ENCODE measurements at places on chromosomes 4 and X.

DNA sequence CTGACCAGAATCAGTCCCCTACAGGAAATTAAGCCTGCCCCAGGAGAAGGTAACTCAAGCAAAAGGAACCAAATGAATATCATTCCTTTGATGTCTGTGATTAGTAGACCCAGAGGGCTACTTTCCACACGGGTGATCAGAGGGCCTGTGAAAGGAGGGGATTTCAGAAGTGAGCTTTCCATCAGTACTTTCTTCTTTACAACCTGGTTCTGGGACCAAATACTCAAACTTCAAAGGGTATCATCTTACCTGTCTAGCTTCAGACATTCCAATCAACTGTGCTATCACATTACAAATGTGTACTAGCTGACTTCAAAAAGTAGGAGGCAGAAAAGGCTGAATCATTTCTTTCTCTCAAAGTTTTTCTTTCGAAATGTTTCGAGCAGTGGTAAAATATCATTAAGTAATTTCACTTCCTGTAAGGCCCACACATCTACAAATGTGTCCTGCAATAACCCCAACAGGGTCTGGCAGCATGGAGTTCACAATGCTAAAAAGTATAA, 23.9 kb downstream of the ACSL4 start:
- DNase-seq, result peak; percentile 50

GRCh38 chr4:17550549-17550948, 26.4 kb upstream of the LAP3 start:
- no peak for DNase-seq

DNA sequence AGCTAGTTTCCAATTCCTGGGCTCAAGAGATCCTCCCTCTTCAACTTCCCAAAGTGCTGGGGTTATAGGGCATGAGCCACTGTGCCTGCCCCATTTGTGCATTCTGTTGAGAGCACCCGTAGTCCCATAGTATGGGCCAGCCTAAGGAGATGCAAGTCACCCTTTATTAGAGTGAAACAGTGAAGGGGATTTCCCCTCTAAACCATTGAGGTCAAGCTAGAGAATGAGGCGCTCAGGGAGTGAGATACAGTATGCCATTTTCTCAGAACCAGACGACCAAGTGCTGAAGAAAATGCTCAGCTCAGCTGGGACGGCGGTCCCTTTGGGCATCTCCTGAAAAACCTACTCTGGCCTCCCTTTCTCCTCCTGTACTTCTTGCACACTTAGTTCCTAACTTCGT, 18.7 kb downstream of the RNF4 start:
- no peak for DNase-seq

GRCh38 chr4:151983854-151984253, 223.0 kb upstream of the GATB start:
- DNase-seq, result no peak

DNA sequence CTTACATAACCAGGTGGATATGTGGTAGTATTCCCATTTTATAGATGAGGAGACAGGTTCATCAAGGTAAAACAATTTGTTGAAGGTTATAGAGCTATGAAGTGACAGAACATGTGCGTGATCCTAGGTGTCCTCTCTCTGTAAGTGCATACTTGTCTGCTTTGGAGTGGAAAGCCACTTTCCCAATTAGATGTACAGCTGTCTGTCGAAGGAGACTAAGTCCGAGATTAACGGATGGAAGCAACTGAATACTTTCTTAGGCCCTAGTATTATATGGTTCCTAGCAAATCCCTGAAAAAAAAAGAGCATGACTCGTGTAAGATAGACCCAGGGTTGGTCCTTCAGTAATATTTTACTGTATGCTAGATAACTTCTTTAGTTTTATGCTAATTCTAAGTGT, 19.7 kb downstream of the TMEM131L start:
- DNase-seq, result peak; percentile 9

GRCh38 chrX:23820235-23820782, 37.3 kb downstream of the SAT1 start:
- DNase-seq, result peak; percentile 10

GRCh38 chr4:61517144-61517543, 317.0 kb downstream of the ADGRL3 start:
- no peak for DNase-seq

DNA sequence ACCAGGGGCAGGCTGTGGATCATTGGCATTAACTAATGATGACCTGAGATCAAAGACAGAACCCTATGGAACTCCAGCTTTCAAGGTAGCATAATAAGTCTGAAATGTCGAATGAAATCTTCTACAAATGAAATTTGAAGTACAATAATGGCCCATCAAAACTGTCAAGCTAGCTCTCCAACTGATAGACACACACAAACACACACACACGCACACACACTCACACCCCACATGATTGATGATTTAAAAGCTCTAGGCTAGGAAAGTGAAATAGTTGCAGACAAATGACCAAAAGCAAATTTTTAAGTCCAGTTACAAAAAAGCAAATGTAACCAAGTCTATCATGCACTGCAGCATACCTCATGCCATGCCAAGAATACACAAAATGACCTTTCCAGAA, 655.7 kb downstream of the C4orf33 start:
- DNase-seq, result no peak

GRCh38 chr4:13097971-13098370, 386.2 kb downstream of the RAB28 start:
- no peak for DNase-seq

GRCh38 chrX:7996414-7996813, 69.2 kb upstream of the PNPLA4 start:
- peak; percentile 18 for DNase-seq

- no peak for DNase-seq
Measured at GRCh38 chr4:76688619-76689144, 209.3 kb downstream of the SOWAHB start.

DNA sequence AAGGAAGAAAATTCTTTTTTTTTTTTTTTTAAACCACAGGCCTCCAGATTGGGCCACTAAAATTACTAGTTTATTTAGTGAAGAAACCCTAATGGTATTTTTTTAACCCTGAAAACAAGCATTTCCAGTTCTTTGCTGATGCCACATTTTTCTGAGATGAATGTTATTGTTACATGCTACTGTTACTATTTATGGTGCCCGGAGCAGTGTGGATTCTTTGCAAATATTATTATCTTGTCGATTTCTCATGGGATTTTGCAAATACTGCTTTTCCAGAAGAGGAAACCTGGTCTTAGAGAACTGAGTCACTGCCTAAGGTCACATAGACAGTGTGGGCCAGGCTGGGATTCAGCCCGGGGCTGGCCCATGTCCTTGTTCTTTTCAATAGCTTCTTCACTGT, 8.7 kb upstream of the ALAS2 start:
- DNase-seq, result peak; percentile 8

GRCh38 chr4:17385403-17385802, 126.5 kb downstream of the QDPR start:
- peak; percentile 63 for DNase-seq

DNA sequence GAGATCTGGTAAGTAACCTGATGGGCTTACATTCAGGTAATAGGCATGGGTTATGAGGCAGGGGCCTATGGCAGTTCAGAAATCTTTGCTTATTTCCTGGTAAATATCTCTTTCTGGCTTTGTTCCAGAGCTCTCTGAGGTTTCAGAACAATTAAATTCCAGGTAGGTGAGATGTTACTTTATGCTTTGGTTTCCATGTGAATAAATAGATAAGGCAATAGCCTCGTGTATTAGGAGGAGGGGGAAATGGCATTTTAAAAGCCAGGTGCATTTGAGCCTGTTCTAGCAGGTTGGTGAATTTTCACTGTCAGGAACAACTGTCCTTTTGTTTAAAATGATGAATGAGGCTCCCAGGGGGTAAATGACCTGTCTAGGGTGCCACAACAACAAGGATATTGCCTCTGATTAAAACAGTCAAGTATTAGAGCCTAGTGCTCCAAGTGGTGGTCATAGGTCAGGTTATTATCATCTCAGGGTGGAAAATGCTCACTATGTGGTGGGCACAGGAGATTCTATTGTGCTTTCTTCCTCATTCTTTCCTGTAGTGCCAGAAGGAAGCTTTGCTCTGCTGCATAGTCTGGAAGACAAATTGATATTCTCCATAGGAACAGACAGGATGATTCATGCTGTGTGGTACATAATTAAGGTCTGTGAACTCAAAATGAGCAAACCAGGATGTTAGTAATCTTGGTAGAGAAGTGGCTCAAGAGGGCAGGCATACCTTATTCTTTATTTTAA, 296.2 kb downstream of the INPP4B start:
- peak; percentile 79 for DNase-seq

GRCh38 chr4:169054879-169055278, 44.8 kb upstream of the CBR4 start:
- DNase-seq, result no peak

DNA sequence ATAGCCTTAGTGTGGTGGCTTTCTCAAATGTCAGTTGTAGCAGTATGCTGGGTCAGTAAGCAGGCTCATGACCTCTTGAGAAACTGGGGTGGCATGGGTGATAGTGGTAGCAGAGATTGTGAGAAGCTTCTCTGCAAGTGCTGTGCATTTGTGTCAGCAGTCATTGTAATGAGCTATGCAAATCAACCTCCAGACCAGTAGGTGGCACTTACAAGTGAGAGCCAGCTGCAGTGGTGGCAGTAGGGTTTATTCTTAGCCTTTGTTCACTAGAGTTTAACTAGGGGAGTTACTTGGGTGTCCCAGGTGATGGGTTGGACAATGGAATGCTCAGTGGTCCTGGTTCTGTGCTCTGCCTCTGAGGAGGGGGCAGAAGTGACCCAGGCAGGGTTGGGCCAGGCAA, 818.7 kb downstream of the PCDH7 start:
- DNase-seq, result no peak

GRCh38 chr4:39528061-39528465, 824 bp upstream of the UGDH start:
- peak; percentile 92 for DNase-seq

GRCh38 chr4:122700178-122700725, 32.3 kb upstream of the BBS12 start:
- DNase-seq, result peak; percentile 26

GRCh38 chr4:51880016-51880915, 37.3 kb downstream of the DCUN1D4 start:
- DNase-seq, result no peak

- DNase-seq, result no peak
Measured at GRCh38 chr4:89397441-89397840, 89.8 kb upstream of the GPRIN3 start.

DNA sequence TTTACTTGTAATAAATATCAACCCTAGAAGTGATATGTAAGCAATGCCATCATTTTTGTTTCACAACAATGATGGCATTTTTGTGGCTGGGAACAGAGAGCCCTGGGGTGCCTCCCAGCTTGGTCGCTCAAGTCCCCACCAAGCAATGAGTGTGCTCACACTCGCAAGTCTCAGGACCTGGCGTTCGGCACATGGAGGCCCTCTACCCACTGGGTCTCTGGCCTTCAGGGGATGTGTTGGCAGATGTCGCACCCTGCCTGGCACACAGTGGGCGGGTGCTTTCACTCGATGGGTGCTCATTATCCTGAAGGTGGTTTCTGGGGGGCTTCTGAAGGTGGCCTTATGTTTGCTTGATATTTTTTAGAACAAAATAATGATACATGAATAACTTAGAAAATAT, 74.7 kb upstream of the STS start:
- DNase-seq, result no peak

DNA sequence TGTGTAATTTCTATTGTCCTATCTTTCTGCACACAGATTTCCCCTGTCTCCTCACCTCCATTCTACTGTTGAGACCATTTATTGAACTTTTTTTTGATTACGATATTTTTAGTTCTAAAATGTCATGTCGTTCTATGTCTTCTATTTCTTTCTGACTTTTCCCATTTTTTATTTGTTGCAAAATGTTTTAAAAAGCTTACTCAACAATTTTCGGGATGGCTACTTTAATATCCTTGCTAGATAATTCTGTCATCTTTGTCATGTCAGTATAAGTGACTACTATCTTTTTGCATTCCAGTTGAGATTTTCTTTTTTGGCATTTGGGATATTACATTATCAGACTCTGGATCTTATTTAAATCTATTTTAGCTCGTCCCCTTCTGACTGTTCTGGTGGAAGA, 7.5 kb upstream of the DMD start:
- DNase-seq, result no peak

GRCh38 chrX:72685810-72686456, 28.2 kb downstream of the PHKA1 start:
- no peak for DNase-seq

DNA sequence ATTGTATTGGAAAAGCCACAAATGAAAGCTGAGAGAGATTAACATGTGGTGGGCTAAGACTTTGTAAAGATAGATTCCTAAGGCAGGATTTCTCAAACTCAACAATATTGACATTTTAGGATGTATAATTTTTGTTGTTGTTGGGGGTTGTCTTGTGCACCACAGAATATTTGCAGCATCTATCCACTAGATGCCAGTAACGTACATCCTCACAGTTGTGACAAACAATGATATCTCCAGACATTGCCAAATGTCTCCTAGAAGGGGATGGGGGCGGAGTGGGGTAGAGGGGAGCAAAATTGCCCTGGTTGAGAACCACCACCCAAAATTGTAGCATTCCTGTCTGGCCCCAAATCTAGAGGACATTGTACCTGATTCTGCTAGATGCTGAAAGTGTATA, 14.7 kb upstream of the CBR4 start:
- DNase-seq, result peak; percentile 41

DNA sequence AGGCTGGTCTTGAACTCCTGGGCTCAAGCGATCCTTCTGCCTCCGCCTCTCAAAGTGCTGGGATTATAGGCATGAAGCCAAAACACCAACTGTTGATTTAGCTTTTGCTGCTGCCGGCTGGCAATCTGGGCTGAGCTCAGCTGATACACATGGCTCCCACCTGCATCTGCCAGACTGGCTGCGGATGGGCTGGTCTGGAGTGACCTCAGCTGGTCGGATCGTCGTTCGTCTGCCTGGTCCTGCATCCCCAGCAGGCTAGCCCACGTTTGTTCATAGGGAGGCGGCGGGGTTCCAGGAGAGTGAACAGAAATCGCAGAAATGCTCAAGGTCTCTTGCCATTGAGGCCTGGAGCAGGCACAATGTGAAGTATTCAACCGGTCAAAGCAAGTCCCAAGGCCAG, 74.4 kb upstream of the DDX3X start:
- peak; percentile 10 for DNase-seq

DNA sequence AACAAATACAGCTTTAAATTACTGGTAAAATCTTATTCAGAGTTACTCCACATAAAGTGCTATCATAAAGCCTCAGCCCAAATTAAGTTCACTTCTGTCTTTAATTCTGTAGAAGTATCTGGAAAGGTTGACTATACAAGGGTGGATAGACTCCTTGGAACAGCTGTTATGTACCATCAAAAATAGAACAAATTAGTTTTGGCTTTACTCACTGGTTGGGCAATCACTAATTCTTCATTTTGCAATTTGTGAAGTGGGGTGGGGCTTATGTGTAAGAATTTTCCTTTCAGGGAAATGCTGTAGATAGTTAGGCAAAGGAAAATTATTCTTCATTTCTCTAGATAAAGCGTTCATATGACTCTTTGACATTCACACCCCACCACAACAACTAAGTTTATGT, 7.8 kb downstream of the DIAPH2 start:
- no peak for DNase-seq

- no peak for DNase-seq
Measured at GRCh38 chr4:184215709-184216328, 1.9 kb downstream of the ENPP6 start.

GRCh38 chr4:6594341-6594740, 19.4 kb downstream of the MAN2B2 start:
- no peak for DNase-seq

GRCh38 chr4:189822326-189822725, 118.3 kb upstream of the FRG1 start:
- no peak for DNase-seq

- no peak for DNase-seq
Measured at GRCh38 chrX:123331859-123332258, 147.8 kb downstream of the GRIA3 start.

Measured in EL (cell line).